ENCODE measurements at places on chromosomes 1 and 21.

- no peak for DNase-seq
Observed at GRCh38 chr1:97158691-97159096, 437.1 kb downstream of the PTBP2 start.

GRCh38 chr1:2856676-2857375 is 55.3 kb upstream of the TTC34 start:
- DNase-seq: no peak

DNA sequence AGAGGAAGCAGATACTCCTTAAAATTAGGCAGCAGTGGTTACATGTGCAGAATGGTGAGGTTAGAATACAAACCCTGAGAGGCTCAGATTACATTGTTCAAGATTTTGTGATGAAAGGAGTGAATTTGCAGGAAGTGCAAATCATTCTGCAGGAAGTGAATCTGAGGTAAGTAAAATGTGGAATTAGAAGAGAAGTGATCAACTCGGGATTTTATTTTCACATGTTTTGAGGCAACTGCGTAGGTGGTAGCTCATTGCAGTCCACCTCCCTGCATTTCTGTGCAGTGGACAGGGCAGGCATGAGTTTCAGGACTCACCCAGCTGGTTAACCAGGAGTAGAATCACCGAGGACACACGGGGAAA is 2.1 kb upstream of the PLA2G2C start:
- DNase-seq: no peak

DNA sequence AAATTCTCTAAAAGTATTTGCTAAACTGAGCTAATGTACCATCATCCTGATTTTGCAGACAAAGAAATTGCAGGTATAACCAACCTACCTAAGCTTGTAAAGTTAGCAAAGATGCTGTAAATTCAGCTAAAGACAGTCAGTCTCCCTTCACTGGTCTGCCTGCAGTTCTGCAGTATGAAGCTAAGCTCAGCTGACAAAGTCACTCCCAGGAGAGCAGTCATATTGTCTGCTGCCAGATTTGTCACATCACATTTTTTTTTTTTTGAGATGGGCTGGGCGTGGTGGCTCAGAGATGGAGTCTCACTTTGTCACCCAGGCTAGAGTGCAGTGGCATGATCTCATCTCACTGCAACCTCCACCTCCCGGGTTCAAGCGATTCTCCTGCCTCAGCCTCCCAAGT is 8.9 kb upstream of the CMPK1 start:
- peak; percentile 68 for DNase-seq

- DNase-seq: no peak
Observed at GRCh38 chr1:204285436-204286305, 71.9 kb upstream of the GOLT1A start.

GRCh38 chr1:224739303-224739996 is 123.3 kb downstream of the CNIH3 start:
- DNase-seq: no peak

- DNase-seq: no peak
Observed at GRCh38 chr1:226884966-226885820, 14.8 kb downstream of the PSEN2 start.

GRCh38 chr1:83113652-83114051 is 885.3 kb downstream of the TTLL7 start:
- no peak for DNase-seq

GRCh38 chr1:201505503-201505890 is 1.4 kb downstream of the CSRP1 start:
- no peak for DNase-seq
